ENCODE measurements at places on chromosomes 13 and 19.

DNA sequence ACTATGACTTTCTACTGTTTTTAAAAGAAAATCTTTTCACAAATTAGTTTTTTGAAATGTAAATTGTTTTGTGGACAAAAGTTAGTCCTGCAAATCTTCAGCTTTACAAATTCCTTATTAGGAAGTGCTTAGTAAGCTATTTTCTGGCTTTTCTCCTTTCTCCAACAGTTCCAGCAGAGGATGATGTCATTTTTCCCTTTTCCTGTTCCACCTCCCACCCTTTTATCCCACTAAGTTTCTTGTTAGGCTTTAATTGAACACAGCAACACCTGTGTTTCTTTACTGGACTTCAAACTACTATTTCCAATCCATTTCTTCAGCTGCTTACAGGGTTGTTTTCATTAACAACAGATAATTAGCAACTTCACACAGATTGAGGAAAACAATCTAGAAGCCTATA is 389.2 kb downstream of the NDFIP2 start:
- no peak for DNase-seq

DNA sequence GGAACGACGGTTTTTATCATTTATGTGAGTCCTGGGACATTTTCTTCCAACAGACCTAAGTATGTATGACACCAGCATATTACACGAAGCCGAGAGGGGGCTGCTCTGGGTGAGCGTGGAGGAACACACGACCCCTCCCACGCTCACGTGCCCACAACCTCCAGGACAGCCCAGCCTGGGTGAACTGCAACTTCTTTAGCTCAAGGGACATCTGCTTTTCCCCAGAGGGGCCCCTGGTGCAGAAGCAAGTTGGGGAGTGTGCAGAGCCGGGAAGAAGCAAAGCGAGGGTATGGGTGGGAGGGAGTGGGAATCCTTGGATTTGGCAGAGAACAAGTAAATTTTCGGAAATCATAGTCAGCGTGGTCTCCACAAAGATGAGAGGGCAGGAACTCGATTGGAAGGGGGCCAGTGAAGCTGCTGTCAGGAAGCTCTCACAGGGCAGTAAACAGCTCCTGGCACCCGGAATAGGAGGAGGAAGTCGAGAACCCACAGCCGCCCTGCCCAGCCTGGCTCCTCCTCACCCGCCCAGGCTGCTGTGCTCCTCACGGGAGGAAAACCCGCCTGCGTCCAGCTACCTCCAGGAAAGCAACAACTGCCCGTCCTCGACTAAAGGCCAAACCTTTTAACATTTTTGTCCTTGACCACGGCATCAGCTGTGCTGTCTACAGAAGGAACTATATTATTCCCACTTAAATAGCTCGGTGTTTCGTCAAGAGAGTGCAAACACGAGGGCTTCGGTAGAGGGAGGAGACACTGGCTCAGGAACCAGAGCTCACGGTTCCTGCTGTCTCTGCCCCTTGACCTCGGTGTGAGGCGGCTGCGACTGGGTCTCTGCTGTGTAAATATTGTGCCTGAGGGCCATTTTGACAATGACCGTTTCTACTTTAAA is 17.2 kb upstream of the CFAP97D2 start:
- no peak for DNase-seq

DNA sequence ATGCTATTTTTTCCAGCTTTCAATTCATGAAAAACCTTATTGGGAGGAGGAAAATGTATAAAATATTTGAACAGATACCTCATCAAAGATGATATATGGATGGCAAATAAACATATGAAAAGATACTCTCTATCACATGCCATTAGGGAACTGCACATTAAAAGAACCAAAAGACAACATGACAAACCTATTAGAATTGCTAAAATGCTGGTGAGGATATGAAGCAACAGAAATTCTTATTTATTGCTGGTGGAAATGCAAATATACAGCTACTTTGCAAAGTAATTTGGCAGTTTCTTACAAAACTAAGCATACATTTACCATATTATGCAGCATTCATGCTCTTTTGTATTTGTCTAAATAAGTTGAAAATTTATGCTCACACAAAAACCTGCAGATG is 1783.9 kb upstream of the PCDH20 start:
- no peak for DNase-seq

- DNase-seq, result no peak
Measured at GRCh38 chr13:29664591-29664990, 69.1 kb upstream of the SLC7A1 start.

DNA sequence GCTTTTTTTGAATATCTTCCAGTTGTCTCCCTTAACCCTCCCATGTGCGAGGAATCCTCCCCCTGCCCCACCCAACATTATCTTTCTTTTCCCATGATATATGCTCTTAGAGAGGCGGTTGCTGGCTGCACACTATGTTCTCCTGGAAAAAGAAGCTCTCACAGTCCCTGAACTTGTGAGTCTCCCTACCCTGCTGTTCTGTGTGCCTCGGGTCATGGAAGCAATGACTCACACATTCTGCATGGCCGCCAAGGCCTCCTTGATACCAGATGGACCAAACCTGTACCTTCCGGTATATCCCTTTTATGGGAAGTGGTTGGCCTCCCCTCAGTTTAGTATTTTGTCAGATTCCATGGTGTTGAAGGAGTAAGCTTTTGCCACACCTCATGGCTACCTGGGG is 705.4 kb downstream of the SLITRK6 start:
- DNase-seq, result no peak

DNA sequence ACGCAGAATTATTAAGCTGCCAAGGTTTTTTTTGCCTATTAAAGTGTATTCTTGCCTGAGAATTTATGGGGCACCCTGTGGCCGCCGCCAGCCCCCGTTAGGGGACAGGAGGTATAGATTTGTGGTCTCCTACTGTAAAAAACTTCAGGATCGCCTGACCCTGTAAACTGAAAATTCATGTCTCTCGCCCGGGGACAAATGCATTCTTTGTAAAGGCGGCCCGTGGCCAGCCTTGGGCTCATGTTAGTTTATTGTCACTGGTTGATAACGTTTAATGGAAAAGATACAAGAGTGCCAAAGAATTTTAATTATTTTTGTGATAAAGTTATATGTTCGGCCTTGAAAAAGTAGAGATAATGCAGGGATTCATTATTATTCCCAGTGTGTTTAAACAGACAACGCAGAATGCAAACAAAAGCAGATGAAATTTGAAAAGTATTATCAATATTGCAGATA is 141.7 kb downstream of the URI1 start:
- no peak for DNase-seq

DNA sequence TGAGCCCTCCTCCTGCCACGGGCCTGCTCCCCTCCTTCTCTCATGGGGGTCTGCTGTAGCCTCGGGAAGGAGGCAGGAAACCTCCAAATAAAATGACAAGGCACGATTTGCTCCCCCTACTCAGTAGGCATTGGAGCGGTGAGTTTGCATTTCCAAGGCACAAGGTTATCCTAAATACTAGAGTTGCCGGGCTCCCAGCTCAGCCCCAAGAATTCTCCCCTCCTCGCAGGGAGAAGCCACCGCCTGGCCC is 1.5 kb downstream of the CEBPA start:
- DNase-seq, result no peak

GRCh38 chr19:34220472-34221063 is 33.8 kb upstream of the GARRE1 start:
- peak; percentile 49 for DNase-seq

DNA sequence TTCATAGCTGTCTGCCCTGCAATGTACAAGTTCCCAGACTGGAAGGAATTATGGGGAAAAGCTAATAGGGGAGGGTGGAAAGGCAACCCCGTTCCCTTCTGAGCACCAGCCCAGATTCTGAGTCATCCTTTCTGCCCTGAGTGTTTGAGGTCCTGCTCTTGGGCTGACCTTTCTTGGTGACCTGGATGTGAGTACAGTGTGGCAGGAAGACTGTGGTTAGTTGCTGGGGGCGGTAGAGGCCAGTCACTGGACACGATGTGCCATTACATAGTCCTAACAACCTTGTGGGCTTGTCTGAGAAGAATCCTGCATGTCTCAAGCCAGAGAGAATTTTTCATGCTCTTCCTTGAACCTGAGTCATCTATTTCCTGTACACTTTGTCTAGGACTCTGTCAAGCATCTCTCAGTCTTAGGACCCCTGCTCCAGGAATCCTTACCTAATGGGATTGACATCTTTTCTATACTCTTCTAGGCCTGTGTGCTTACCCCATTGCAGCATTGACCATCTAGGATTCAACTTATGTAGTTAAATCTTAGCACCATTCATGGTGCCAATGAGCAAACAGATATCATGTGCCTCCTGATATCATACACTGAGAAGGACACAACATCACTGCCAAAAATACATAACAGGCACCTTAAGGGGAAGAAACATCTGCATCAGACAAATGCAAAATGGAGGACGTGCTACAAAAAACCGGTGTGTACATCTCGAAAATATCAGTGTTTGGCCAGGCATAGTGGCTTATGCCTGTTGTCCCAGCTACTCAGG is 8.1 kb upstream of the ANGPTL4 start:
- DNase-seq, result no peak

DNA sequence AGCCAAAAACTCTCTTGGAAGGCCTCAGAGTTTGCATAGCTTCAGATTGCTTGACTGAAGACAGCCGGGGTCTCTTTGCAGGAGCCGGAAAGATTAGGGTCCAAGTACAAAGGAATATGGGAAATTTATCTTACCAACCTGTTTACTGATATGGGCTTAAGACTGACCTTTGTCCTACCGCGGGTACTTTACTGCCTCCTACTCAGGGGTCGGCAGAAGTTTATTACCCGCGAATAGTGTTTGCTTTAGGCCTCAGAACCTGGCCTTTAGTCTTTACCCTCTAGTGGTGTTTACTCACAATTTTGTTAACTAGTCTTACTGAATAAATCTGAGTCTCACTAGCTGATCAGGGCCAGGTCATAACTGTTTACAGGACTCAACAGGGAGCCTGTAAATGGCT is 765.4 kb upstream of the SPRY2 start:
- no peak for DNase-seq

GRCh38 chr13:24052547-24053518 is 107.7 kb upstream of the SPATA13 start:
- DNase-seq, result no peak

DNA sequence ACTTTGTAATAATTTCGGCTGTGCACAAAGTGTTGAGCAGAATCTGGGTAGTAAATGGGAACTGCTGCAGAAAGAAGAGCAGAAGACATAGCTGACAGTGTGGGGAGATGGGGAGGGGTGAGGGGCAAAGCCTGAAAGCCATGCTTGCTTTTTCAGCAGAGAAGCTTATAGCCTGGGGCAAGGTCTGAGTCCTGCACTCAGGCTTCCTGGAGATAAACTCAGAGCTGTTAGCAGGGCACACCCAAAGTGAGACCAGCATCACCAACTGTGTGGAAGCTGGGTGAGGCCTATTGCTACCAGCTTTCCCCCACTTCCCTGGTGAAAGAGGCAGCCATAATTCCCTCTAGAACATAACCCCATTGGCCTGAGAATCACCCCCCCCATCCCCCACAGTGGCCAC is 15.6 kb upstream of the LHFPL6 start:
- DNase-seq, result no peak

DNA sequence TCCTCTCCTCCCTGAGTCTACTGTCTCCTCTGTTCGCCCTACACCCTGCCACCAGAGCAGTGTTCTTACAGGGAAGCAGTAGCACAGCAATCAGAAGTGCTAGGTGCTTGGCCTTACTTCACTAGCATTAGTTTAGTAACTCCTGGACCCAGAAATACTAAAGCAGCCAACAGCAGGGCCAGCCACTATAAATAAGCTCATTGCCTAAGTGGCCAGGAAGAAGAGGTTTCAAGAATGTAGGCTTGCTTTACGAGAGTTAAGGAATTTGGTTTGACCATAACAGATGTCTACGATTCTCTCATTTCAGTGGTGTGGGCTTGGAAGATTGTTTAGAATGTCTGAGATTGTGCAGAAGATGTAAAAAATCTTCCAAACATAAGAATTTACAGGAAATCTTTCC is 103.3 kb downstream of the ZAR1L start:
- DNase-seq, result no peak

- DNase-seq, result no peak
Measured at GRCh38 chr13:44433863-44434765, 60.5 kb downstream of the SERP2 start.

- no peak for DNase-seq
Measured at GRCh38 chr13:84542348-84542747, 660.1 kb upstream of the SLITRK1 start.

DNA sequence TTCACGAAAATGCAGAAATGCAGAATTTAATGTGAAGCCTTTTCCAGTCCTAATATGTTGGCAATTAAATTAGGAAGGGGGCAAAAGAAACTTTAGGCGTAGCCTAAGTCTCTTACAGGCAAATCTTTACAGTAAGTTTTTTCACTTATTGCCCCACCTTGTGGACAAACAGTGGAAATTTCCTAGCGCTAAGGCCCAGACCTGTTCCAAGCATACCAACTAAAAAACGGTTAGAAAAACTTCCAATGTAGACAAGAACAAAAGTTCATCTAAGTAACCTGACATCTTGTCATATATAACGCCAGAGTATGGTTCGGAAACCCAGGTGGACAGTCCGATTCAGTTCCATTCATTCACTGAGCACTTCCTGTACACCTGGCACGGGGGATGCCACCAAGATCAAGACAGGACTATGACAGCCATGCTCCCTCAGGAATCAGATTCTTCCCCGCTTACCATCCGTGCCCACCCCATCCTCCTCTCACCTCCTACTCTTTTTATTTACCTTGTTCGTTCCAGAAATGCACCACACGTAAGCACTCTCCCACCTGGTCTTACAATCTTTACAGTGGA is 4.9 kb downstream of the ZAR1L start:
- DNase-seq, result no peak
